Activated CD4-positive, alpha-beta T cell treated with anti-CD3 and anti-CD28 coated beads for 4 hours (primary cell): ENCODE measurements at places on chromosomes 1 and 21.

- no peak for DNase-seq
These were observed 77.3 kb downstream of the LACTBL1 start for GRCh38 chr1:22895357-22895756.

- DNase-seq = no peak
These were observed 9.4 kb downstream of the LAMB3 start for GRCh38 chr1:209642816-209643215.

DNA sequence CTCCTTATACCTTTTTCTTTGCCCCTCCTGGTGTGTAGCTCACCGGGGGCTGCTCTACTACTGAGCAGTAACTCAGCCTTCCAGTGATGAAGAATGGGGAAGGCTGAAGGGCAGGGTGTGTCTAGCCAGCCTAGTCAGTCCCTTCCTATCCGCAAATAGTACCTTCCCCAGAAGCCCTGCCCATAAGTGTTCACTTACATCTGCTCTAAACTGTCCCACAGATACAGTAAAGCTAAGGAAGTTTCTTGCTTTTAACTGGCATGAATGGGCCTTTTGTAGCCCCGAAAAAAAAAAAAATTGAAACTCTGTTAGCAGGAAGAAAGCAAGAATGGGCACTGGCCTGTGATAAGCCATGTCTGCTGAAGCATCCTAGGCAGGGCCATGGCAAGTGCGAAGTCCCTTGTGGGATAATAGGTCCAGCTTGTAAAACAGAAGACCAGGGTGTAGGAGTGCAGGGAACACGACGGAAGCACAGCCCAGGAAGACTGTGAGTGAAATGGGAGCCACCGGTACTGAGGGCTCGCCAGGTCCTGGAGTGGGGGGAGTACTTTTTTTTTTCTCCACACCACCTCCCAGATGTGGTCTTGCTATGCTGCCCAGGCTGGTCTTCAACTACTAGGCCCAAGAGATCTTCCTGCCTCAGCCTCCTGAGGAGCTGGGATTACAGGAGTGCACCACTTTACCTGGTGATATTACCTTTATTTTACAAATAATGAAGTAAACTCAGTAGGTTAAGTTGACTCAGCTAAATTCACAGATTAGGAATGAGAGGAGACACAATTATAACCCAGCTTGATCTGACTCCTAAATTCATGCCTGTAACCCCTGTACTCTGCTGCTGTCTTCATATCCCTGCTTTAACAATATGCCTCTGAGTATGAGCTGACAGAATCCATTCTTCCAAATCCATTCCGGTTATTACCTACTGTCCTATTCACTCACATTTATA is 347.5 kb downstream of the SMYD3 start:
- no peak for DNase-seq

DNA sequence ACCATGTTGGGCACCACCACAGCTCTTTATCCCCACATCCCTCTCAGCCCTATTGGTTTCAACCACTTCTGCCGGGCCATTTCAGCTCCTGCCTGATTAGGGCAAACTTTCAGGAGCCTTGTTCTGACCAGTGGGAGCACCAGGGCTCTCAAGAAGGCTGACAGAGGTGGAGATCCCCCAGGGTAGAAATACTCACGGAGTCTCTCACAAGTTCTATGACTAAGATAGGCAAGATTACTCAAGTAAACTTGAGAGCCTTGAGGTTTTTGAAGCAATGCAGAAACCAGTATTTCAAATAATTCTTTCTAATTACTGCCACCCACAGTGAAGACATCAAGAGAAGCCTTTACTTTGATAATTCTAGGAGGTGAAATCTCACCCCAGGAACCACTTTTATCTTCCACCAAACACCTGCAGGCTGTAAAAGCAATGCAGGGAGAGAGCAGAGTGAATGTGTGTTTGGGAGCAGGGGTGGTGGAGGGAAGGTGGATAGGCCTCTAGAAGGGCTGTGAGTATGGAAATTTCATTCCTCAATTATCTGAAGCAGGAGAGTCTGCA is 6.6 kb upstream of the PTCH2 start:
- DNase-seq = no peak

DNA sequence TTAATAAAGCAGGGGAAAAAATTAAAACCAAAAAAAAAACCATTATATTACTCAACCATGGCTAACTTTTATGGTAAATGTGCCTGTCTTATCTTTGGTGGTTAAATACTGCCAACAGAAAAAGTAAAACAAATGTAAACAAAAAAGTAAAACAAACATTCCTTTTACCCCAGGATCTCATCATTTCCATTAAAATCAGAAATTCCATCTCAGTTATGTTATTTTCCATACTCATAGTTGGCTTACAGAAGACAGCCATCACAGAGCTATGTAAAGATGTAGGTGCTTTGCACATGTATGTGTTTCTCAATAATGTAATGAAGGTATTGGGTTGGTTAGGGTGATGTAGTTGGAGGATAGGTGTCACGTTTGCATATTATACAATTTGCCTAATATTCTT is 185.0 kb downstream of the KCNK2 start:
- DNase-seq = no peak
